HTR-8/SVneo (cell line): ENCODE measurements at places on chromosomes 7 and 10.
A peak's percentile ranks its signal among the peaks of the same experiment; 100 is the strongest.

GRCh38 chr10:131396121-131397050 lies 84.9 kb upstream of the TCERG1L start:
- DNase-seq = no peak

- peak; percentile 59 for DNase-seq
Observed at GRCh38 chr10:104350127-104350635, 3.5 kb upstream of the CFAP58 start.

DNA sequence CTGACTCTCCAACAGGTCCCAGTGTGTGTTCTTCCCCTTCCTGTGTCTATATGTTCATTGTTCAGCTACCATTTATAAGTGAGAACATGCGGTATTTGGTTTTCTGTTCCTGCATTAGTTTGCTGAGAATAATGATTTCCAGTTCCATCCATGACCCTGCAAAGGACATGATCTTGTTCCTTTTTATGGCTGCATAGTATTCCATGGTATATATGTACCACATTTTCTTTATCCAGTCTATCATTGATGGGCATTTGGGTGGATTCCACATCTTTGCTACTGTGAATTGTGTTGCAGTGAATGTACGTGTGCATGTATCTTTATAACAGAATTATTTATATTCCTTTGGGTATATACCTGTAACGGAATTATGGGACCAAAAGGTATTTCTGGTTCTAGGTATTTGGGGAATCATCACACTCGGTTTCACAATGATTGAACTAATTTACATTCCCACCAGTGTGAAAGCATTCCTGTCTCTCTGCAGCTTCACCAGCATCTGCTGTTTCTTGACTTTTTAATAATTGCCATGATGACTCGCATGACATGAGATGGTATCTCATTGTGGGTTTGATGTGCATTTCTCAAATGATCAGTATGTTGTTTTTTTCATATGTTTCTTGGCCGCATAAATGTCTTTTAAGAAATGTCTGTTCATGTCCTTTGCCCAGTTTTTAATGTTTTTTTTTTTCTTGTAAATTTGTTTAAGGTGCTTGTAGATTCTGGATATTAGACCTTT lies 60.2 kb downstream of the LSMEM1 start:
- DNase-seq = no peak

DNA sequence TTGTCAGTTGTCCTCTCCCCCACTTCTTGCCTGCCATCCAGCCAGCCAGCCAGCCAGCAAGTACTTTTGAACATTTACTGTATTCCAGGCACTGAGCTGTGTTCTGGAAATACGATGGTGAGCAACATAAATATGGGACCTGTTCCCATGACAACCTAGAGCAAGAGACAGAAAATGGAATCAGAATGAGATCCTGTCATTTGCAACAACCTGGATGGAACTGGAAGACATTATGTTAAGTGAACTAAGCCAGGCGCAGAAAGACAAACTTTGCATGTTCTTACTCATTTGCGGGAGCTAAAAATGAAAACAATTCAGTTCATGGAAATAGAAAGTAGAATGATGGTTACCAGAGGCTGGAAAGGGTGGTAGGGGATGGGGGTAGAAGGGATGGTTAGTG lies 140.7 kb downstream of the ICA1 start:
- no peak for DNase-seq

- no peak for DNase-seq
Observed at GRCh38 chr10:26858707-26859034, 2.1 kb downstream of the ABI1 start.

DNA sequence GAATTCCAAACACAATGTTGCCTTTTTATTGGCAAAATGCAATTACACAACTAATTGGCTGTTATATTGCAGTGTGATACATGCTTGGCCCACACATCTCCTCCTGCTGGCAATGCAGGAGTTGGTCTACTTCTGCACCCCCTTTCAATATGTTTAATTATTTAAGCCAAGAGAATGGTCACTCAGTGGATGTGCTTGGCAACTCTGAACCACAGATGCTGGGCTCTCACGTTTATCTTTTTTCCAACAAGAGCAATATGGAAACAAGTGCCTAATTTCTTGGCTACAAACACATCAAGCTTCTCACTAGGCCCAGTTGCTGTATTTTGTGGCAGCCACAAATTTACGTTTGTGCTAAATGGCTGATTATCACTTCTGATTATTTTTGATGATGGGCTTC lies 1149.2 kb upstream of the CELF2 start:
- DNase-seq = no peak

GRCh38 chr10:110423650-110424049 lies 74.1 kb upstream of the DUSP5 start:
- no peak for DNase-seq

GRCh38 chr7:28748346-28748745 lies 209.8 kb downstream of the TRIL start:
- no peak for DNase-seq

DNA sequence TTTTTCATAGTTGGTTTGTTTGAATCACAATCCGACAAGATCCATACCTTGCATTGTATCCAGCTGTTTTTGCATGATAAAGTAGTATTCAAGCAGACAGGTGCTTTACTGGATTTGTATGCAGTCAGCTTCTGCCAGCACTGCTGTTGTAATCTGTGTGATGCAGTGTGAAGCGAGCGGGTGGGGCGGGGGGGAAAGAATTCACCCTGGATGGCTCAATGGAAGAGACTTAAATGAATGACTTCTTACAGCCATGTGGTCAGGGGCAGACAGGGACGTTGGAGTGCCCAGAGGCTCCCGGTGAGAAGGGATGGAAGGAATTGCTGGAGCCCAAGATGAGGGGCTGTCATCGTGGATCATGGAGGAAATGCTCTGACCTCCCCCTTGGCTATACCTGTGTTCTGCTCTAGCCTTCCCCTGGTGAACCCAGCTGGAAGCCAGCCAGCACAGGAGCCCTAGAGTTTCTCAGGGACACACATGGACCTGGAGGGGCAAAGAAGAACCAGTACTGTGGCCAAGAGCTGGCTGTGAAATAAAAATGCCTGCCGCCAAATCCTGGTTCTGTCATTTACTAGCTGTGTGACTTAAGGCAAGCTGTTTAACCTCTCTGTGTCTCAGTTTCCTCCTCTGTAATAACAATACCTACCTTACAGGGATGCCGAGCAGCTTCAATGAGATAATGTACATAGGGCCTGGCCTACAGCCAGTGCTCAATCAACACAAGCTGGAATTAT lies 14.1 kb downstream of the NFE2L3 start:
- DNase-seq = no peak

DNA sequence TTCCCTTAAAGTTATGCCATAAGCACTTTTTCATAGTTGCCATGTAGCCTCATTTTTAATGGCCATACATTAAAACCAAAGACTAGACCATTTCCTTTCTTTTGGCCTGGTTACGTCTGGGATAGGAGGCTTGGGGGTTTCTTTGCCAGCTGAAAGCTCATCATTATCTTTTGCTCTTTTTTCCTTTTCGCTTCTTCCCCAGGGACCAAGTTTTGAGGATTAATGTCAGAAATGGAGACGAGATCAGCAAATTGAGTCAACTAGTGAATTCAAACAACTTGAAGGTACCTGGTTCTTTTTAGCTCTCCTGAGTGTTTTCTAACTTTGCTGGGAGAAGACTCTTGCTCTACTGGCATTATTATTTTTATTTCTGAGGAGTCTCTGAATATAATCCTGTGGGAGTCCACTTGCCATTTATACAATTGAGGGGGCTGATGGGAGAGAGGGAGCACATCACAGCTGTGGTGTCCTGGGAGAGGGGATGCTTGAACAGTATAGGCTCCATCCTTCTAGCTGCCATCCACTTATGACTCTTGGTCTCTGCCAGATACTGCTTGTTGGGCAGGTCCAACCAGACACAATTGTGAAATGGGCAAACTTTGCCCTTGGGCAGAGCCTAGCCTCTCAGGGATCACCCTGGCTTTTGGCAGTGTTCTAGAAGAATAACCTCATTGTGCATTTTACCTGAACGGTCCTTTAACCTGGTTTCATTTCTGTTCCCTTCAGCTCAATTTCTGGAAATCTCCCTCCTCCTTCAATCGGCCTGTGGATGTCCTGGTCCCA lies 5.8 kb downstream of the CPA4 start:
- DNase-seq = no peak

DNA sequence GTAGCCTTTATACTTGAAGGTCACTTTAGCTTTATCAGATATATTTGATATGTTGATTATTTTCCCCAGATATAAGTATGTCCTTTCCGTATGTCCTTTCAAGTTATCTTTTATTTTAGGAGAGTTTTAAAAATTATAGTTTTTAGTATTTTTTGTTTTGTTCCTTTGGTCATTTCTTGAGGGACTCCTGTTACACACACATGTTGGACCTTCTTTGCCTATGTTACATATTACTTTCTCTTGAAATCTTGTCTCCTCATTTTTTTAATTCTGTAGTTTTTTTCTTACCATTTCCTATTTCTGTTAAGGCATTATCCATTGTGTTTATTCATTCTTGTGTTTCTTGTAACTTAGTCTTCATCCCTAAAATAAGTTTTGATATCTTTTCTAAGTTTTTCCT lies 23.9 kb downstream of the GLCCI1 start:
- no peak for DNase-seq

GRCh38 chr7:129610709-129611245 lies 743 bp upstream of the NRF1 start:
- DNase-seq = no peak

- DNase-seq = no peak
Observed at GRCh38 chr10:11264296-11265048, 246.8 kb downstream of the CELF2 start.

DNA sequence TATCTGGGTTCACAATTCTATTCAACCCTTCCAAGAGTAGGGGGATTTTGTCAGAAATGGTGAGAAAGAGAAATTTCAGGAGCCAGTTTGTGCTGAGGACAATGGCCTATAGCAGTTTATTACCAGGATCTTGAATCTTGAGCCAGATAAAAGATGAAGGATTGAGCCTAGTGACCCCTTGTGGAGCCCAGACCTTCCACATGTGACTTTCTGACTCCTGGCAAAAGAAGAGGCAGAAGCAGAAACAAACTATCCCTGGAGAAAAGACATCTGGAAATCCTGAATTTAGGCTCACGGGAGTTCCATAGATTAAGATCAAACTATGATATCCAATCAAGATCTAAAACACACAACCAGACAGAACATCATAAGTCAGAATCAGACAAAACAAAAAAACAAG lies 60.9 kb upstream of the CHRM2 start:
- DNase-seq = no peak

- DNase-seq = no peak
Observed at GRCh38 chr10:131035779-131036178, 275.7 kb downstream of the TCERG1L start.
